ENCODE measurements at places on chromosomes 13 and 19.

DNA sequence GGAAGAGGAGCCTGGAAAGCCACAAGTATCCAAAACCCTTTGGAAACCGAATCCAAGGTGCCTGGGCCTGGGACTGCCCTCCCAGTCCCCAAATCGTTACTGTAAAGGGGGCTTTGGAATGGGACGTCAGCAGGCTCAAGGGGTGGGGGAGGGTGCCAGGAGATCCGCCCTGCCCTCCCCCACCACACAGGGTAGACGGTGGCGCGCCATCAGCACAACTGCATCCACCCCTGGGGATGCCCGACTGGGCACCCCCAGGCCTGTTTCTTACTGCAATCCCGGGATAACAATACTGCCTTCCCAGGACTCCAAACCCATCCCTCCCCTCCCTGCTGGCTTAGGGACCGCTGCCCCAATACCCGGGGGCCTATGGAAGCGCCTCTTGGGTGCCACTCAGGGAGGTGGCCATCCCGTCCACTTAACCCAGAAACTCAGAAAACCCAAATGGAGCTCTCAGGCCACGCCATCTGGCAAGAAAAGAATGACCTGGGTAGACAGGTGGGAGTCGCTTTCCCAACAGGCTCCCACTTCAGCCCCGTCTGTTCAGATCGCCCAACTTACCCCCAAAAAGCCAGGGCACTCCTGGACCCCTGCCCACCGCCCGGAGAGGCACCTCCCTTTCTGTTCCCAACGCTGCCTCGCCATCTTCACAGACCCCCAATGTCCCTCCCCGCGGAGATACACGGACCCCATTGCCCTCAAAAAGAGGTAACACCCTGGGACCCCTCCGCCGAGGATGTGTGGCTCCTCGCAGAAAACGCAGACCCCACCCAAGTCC is 2.4 kb downstream of the KLF16 start:
- no peak for DNase-seq

GRCh38 chr13:100428986-100429385 is 159.6 kb downstream of the GGACT start:
- no peak for DNase-seq

DNA sequence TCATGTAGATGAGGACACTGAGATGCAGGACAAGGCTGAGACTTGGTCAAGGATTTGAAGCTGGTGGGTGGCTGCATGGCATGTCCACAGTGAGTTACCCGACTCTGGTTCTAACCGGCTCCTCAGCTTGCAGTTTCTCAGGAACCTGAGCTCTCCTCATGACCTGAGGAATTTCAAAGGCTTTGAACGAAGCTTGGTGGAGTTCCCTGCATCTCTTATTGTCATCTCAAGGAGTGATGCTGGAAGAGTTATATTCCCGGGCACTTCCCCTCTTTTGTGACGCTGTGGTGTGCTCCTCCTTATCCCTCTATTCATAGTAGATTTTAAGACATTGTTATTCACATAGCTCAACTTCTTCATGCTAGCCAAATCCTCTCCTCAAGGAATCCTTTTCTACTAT is 500.1 kb upstream of the HTR2A start:
- no peak for DNase-seq

DNA sequence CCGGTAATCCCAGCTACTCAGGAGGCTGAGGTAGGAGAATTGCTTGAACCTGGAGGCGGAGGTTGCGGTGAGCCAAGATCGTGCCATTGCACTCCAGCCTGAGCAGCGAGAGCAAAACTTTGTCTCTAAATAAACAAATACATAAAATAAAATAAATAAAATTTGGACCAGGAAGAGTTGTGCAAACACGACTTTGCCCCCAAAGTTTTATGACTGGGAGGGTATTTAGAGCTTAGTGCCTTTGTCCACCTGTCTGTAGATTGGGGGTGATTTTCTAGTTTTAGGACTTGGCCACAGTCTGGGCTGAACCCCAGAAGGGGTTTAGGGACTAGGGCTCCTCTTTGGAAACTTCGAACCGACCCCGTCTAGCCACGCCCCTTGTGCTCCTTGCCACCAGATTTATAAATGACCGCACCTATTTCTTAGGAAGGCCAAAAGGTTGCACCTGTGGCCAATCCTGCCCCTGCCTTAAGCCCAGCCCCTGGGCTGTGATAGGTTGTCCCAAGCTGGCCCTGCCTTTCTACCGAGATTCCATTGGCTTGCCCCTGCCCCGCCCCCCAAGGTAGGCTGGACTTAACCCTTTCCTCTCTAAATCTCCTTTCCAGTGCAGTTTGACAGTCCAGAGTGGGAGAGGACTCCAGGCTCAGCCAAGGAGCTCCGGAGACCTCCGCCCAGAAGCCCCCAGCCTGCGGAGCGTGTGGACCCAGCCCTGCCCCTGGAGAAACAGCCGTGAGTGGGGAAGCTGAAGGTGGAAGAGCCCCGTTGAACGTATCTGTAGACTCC is 5.3 kb downstream of the SHD start:
- peak; percentile 88 for DNase-seq

GRCh38 chr13:37651891-37652290 is 53.3 kb upstream of the POSTN start:
- DNase-seq, result no peak

DNA sequence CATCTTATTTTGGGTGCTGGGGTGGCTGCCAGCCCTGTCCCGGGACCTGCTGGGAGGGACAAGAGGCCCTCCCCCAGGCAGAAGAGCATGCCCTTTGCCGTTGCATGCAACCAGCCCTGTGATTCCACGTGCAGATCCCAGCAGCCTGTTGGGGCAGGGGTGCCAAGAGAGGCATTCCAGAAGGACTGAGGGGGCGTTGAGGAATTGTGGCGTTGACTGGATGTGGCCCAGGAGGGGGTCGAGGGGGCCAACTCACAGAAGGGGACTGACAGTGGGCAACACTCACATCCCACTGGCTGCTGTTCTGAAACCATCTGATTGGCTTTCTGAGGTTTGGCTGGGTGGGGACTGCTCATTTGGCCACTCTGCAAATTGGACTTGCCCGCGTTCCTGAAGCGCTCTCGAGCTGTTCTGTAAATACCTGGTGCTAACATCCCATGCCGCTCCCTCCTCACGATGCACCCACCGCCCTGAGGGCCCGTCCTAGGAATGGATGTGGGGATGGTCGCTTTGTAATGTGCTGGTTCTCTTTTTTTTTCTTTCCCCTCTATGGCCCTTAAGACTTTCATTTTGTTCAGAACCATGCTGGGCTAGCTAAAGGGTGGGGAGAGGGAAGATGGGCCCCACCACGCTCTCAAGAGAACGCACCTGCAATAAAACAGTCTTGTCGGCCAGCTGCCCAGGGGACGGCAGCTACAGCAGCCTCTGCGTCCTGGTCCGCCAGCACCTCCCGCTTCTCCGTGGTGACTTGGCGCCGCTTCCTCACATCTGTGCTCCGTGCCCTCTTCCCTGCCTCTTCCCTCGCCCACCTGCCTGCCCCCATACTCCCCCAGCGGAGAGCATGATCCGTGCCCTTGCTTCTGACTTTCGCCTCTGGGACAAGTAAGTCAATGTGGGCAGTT is 8.6 kb downstream of the CALM3 start:
- DNase-seq, result no peak

- no peak for DNase-seq
Measured at GRCh38 chr13:79490326-79490725, 9.4 kb downstream of the NDFIP2 start.

DNA sequence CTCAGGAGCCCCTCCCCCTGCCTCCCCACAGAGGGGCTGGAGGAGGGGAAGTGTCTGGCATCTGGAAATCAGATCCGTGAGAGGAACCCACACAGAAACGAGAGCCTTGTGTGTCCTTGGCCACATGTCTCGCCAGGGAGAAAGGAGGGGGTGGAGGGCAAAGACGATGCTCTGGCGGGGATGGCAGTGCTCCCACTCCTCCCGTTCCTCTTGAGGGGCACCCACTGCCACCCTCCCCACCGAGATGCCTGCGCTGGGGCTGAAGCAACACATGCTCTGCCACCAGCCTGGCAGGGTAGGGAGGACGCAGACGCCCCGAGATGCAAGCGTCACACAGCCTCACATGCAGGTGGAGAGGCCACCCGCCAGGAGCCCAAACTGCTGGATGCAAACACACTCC is 2.8 kb downstream of the ADGRL1 start:
- no peak for DNase-seq

DNA sequence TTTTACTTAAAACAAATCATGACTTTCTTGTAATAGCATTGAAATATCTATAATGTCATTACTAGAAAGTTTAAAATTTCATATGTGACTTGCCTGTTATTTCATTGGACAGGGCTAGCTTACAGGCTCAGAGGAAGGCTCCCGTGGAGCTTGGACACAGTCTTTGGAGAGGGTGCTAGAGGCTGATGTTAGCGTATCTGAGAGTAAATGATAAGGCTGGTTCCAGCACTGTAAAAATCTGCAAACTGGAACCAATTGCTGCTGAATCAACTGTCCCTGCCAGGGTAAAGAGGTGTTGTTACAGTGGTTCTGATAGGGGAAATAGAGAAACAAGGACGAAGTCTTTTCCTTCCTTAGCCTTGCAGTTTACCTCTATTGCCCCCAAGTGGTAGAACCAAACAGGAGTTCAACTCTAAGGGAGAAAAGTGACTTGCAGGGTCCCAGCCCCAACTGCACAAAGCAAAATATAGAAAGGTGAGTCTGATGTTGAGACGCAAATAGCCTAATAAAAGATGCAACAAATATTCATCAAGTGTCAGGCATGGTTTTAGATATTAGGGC is 901.7 kb downstream of the DIAPH3 start:
- no peak for DNase-seq

DNA sequence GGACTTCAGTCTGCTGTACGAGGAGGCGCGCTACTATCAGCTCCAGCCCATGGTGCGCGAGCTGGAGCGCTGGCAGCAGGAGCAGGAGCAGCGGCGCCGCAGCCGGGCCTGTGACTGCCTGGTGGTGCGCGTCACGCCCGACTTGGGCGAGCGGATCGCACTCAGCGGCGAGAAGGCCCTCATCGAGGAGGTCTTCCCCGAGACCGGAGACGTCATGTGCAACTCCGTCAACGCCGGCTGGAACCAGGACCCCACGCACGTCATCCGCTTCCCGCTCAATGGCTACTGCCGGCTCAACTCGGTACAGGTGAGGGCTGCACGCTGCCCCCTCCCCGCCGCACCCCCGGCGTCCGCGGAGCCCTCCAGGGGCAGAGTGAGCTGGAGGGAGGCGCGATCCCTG is 14.6 kb downstream of the KCTD15 start:
- DNase-seq, result no peak

GRCh38 chr19:56838909-56839651 is 1.4 kb downstream of the PEG3 start:
- peak; percentile 67 for DNase-seq

- peak; percentile 55 for DNase-seq
Measured at GRCh38 chr19:35495107-35496064, 5.1 kb upstream of the KRTDAP start.

DNA sequence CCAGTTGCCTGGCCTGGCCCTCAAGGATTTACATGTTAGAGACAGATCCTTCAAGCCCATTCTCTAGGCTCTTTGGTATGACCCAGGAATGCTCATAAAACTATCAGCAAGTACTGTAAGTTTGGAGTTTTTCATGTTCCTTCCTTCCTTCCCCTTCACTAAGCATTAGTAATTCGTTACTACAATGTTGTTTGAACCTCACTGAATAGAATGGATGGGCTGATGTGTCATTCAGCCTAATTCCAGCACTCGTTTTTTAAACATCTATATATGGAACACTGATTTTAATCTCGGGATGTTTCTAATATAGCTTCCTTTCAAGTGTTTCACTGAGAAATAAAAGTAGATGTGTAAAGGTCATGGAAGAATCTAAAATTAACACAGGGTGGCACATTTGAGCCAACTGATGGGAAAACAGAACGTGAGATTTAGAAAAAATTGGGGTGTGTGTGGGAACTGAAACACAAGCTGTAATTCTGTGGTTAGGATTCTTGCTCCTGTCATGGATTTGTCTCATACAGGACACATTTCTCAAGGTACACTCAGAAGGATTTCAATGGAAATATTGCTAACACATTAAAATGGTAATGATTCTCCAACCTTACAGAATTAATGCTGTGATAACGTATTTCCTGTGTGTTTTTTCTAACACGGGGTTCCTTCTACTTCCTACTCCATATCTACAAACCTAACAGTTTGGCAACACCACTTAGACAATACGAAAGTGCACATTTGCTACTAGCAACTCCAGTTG is 93.4 kb downstream of the FLT1 start:
- DNase-seq, result no peak

DNA sequence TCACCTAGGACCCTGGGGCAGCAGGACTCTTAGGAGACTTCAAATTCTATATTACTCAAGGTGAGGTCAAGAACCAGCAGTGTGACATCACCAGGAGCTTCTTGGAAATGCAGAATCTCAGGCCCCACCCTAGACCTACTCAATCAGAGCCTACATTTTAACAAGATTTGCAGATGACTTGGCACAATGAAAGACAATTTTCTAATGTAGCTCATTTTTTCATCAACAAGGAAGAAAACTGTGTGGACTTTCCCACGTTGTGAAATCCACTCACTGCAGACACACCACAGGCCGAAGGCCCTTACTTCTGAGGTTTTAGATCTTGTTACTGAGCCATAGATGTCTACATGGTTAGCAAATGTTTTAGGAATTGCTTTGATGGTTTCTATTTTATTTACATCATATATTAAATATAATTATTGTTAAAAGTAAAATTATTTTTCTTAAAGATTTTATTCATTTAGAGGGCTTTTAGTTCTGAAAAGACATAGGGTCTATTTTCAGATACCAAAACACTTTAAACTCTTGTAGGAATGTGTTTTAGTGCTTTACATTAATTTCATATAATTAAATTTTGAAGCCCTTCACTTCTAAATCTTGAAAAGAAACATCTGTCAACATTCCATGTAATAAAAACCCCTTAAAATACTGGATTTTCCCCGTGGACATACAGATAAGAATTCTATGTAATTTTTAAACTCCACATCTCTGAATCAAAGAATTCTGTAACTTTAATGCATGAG is 18.5 kb upstream of the STARD13 start:
- no peak for DNase-seq

- no peak for DNase-seq
Measured at GRCh38 chr13:32878163-32878562, 138.1 kb upstream of the KL start.

DNA sequence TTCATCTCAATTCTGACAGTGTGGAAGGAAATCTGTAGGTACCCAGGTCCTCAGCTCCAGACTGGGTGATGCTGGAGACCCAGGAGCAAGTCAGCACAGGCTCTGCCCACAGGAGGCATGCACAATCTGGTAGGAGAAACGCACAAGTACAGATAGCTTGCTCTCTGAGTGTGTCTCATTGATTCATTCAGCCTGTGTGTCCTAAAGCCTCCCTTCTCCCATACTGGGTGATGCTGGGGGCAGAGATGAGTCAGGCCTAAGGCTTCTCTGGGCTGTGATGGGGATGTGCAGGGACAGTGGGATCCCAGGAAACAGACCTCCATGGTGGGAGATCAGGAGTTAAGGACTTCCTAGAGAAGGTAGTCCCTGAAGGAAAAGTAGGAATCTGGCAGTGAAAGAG is 6.8 kb downstream of the ZNF526 start:
- DNase-seq, result no peak
